ENCODE measurements at places on chromosomes 1 and 21.
A peak's percentile ranks its signal among the peaks of the same experiment; 100 is the strongest.

GRCh38 chr1:156004843-156005584 lies 15.7 kb downstream of the SSR2 start:
- peak; percentile 26 for DNase-seq

DNA sequence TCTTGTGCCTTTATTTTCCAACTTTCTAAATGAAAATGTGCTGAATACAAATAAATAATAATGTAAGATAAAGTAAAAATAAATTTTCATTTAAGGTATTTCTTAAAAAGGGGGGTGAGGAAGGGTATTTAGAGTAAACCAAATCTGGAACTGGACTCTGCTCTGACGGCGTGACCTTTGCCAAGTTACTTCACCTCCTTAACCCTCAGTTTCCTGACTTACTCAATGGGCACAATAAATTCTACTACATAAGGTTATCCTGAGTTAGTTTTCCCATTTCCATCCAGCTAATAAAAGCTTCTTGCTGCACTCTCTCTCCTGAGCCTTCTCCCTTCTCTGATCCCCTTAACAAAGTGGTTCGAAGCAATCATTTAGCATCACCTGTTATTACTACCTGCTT lies 93.9 kb downstream of the NID1 start:
- no peak for DNase-seq

DNA sequence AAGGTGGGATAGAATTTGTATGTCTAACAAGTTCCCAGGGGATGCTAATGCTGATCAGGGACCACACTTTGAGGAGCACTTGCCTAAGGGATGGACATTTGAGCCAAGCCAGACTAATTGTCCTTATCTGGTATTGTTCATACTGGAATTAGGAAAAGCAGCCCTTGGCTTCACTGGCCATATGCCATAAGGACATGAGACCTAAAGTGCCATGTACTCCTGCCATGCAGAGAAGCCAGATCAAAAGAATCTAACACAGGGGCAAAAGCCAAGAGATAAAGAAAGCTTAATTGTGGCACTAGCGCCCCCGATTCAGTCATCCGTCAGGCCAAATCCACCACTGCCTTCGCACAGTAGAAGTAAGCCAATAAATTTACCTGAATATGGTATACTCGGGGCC lies 45.7 kb downstream of the RNF11 start:
- no peak for DNase-seq

DNA sequence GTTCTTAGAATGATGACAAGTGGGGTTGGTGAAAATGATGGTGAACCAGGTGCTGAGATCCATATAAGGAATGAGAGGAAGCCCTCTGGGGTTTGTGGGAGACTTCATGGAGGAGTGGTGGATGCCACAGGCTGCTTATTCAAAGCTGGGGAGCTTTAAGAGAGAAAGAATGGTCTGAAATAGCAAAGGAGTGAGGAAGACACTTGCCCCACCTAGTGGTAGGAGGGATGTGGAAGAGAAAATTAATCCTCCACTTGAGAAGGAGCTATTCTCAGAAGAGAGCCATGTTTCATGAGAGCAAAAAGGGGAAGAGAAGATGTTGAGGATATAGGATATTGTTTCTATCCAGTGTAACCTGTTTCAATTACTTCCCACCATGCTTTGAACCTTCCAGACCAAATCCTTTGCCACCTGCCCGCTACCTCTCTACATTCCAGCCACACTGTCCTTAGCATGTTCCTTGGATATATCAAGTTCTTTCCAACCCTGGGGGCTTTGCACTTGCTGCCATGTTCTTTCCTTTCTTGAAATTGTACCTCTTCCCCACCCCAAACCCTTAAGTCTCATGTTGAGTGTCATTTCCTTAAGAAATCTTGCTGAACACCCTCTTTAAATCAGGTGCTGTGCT lies 19.6 kb upstream of the ZNF648 start:
- peak; percentile 65 for DNase-seq

DNA sequence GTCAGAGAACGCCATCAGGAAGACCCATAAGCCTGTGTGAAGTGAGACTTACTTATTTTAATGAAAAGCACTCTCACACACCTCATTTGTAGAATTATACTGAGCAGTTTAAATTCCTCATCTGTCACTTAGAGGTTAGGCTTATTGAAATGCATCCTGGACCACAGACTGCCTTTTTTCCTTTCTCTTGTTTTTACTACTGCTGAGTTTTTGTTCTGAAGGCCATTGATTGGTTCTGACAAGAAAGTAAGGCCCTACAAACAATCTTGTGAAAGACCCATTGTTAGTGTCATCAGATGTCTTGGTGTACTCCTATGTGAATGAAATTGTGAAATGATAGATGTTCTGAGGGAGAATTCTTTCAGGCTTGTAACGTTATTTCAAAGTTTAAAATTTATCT lies 1343.3 kb upstream of the ADGRL2 start:
- DNase-seq: no peak

GRCh38 chr1:231808116-231808515 lies 181.5 kb downstream of the DISC1 start:
- DNase-seq: no peak

DNA sequence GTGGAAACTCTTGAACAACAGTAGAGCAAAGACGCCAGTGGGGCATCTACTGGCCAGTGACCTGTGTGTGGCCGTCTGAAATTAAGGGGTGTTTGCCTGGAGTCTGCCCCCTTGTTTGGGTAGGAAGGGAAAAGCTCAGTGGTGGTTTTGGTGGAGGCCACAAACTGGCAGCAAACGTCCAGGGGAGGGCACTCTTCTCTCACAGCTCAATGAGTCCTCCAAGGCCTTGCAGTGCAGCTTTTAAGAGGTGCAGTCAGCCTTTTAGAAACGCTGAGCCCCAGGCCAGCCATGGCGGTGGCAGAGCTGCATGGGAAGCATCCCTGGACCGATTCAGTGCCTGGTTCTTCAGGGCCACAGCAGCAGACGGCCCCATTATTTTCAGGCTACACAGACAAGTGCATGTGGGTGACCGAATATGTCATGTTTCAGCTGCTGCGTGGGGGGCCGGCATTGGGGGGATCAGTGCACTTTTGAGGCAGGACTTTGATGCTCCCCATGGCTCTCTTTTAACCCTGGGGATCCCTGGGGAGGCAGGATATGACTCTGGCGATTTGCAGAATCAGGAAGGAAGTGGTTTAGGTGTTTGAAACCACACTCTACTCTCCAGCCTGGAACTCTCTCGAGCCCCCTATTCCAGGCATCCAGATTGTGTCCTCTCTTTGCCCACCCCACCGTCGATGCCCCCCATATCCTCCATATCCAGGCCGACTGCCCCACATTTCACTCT lies 414.0 kb downstream of the PRDM2 start:
- peak; percentile 83 for DNase-seq

DNA sequence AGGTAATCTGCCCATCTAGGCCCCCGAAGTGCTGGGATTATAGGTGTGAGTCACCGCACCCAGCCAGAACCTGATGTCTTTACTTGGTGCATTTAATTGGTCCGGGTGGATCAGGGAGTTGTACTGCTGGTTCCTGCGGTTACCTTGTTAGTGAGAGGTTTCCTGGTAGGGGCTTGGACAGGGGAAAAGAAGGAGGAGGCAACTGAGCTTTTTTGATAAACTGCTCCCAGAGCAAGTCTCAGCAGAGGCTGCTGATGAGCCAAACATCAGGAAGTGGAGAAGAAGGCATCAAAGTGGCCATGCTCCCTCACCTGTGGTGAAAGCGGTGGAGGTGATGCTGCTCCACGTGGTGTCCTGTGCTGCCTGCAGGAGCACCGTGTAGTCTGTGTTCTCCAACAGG lies 161.5 kb upstream of the KIAA0040 start:
- DNase-seq: no peak

DNA sequence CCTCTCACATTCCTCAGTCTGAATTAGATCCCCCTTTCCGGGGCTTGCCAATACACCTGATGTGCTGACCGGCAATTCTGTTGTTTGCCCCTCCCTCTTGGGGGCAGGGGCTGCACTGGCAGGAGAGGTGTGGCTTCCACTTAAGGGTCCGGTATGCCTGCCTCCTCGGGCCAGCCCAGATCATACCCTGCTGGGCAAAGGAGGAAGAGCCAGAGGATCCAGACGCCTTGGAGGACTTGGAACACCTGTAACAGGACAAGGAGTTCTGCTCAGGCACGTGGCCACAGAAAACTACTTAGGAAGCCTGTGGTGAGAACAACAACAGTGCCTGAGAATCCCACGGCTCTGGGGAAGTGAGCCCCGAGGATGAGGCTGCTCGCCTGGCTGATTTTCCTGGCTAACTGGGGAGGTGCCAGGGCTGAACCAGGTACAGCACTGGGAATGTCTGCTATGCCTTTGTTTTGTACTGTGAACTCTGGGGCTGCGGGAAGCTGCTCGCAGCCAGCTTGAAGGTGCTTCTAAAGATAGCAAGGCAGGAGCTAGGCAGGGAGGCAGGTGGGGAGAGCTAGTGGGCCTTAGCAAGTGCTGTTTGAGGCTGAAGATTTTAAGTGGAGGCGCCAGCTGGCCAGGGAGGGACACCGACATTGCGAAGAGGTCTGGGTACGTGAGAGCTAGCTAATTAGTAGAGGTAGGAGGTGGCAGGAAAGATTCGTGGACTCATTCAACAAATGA lies at the start of gene SMPDL3B:
Gene SMPDL3B, plus strand, starts transcription at position 183 of the 732 bp plus-strand sequence. Its CDS starts 184 bp downstream, at position 367.
- peak; percentile 17 for DNase-seq

DNA sequence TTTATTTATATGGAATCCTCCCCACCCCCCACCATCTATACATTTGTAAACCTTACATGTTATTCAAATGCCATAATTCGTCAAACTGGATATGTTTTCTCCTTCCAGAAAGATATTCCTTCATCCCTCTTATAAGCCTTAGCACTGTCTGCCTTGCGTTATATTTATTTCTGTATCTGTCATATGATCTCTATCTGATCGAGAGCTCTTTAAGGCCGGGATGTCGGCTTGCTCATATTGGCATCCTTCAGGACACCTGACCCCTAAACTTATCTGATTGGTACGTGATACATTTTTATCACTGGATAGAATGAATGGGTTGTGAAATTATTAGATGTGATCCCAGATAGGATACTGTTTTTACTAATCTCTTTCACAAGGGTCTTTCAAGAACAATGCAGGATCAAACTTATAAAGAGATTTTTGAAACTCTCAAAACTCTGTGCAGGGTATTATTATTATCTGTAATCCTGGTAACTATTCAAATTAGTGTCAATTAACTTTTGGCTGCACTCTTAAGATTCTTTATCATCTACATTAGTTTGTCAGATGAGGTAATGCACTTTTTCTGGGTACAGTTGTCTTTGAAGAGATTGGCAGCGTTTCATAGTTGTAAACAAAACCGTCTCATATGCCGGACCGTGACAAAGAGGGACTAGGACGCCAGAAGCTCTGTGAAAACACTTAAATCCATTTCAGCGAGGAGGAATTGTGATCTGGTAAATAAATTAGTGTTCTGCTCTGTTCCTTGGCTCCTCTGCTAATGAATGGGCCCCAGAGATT lies 152.0 kb downstream of the KIF26B start:
- peak; percentile 80 for DNase-seq
